ENCODE measurements at places on chromosomes 2 and 18.

- DNase-seq, result no peak
These were observed 50.8 kb downstream of the EPG5 start for GRCh38 chr18:45916302-45916701.

- no peak for DNase-seq
These were observed 423.6 kb upstream of the CHST9 start for GRCh38 chr18:27608742-27609141.

DNA sequence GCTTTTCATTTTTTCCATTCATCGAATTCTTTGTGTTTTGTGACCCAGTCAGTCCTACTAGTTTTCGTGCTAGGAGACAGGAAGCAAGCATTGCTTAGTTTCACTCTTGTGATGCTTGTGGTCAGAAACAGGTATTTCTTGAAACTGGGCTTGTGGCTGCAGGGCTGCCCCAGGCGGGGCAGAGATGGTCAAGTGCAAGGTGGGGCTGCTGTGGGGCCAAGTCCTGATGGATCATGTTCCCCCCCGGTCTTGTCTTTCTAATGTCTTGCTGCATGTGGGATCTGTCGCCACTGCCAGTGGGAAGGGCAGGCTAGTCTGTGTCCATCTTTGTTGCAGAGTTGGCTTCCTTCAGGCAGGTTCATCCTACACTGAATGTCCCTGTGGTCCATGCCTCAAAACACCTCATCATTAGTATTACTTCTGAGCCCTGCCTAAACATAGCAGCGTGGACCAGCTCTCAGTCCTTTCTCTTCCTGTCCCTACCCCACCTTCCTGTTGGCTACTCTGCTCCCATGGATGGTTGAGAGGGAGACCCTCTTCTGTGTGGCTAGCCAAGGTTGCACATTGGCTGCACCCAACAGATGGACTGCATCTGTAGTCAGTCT, 38.7 kb downstream of the INPP4A start:
- no peak for DNase-seq

DNA sequence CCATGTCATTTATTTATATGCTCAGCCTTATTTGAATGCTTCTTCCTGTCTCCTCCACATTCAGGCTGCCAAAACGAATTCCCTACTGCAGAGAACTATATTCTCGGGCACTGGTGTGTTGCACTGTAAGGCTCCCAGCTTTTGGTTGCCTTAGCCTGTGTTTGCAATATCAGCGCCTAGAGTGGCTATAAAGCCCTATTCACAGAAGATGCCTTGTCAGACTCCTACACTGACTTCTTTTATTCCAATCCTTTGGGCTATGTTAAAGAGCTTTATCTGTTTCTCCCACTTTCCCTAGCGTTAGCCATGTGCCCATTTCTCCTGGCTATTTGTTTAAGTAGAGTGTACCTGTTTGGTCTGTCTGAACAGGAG, 62.4 kb upstream of the EHBP1 start:
- DNase-seq, result no peak

DNA sequence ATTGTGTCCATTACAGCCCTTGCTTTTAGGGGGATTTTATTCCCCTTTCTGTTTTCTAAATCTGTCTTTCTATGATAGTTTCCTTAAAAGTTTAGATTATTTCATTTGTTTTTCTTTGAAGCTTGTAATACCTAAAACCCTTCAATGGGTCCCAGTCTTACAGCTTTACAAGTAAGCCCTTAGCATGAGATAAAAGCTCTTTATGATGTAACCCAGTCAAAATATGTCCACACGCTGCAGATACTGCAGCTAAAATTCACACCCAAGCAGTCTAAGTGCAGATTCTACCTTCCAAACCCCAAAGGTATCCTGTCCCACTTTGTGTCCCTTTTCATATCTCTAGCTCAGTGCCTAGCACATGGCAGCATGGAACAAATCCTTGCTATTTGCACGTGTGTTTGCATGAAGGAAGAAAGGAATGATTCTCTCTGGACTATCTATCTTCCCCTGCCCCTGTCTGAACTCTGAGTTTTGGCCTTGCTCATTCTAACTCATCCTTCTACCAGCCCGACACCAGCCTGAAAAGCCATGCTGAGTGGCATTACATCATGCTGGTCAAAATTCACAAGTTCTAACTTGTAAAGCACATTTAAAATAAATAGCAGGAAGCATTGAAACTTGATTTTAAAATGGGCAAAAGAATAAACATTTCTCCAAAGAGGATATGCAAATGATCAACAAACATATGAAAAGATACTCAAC, 623.2 kb downstream of the IRS1 start:
- DNase-seq, result no peak

GRCh38 chr2:96324721-96325040, 436 bp upstream of the ITPRIPL1 start:
- DNase-seq, result no peak

DNA sequence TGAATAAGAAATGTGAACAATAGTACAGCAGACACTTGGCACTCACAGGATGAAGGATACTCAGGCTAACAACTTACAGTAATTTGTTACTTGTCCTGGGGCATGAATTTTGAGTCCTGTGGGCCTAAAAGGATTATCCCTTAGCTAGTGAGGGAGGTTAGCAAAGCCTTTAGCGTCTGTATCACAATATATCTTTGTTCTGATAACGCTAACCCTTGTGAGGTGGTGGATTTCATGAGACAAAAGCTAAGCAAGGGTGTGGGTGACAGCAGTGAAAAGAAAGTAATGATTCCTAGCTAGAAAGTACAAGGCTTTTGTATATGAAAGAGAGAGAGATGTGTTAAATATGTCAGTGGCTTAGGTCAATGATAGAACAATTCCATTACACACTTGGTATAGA, 46.8 kb upstream of the TTC21B start:
- DNase-seq, result no peak

- DNase-seq, result no peak
These were observed 67.1 kb downstream of the ACTR2 start for GRCh38 chr2:65294701-65295100.

Data from fibroblast of skin of scalp (primary cell).